Hematopoietic multipotent progenitor cell treated with erythropoietin and hydrocortisone succinate and interleukin-3 and kit ligand, for 4 days (in vitro differentiated cells): ENCODE measurements at places on chromosomes 16 and 17.

GRCh38 chr16:4384509-4384942, 12.9 kb downstream of the VASN start:
- no peak for DNase-seq

- no peak for DNase-seq
Observed at GRCh38 chr16:86191663-86192062, 292.7 kb downstream of the IRF8 start.

DNA sequence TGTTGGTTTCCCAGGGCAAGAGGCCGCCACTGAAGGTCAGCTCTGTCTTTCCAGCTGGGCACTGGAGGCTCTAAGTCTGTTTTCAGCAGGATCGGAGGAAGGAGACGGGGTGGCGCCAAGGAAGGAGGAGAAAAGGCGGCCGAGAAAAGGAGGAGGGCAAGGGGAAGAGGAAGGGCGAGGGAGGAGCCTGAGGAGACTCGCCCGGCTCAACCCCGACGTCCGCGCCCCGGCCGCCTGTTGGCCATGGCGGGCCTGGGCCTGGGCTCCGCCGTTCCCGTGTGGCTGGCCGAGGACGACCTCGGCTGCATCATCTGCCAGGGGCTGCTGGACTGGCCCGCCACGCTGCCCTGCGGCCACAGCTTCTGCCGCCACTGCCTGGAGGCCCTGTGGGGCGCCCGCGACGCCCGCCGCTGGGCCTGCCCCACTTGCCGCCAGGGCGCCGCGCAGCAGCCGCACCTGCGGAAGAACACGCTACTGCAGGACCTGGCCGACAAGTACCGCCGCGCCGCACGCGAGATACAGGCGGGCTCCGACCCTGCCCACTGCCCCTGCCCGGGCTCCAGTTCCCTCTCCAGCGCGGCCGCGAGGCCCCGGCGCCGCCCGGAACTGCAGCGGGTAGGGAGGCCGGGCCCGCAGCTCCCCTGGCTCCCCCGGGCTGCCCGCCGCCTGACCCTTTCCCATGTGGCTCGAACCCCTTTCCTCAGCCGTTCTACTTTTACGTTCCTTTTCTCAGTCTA, at the start of gene RNF135:
TSS of gene RNF135 (plus strand) at position 209 of the 737 bp plus-strand sequence. CDS start at position 244, 35 bp downstream.
- peak; percentile 94 for DNase-seq

DNA sequence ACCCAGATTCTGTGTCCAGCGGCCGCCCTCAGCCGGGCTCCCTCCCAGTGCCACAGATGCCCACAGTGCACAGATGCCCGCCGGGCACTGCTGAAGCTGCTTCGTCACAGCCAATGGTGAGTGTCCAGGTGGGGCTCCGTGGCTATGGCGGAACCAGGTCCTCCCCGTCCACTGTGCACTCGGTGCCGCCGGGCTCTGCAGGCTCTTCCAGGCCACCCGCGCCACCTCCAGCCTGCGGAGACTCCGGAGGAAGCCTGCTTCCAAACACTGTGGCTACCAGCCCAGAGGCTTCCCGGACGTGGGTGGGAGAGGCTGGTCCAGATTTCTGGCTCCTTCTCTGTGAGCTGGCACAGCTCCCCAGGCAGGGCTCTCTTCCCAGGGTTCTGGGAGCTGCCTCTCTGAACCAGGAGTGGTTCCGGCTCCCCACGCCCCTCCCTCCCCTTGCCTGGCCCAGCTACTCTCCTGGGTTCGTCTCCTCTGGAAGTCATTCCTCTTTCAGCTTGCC, 2.8 kb upstream of the PYCR1 start:
- no peak for DNase-seq

DNA sequence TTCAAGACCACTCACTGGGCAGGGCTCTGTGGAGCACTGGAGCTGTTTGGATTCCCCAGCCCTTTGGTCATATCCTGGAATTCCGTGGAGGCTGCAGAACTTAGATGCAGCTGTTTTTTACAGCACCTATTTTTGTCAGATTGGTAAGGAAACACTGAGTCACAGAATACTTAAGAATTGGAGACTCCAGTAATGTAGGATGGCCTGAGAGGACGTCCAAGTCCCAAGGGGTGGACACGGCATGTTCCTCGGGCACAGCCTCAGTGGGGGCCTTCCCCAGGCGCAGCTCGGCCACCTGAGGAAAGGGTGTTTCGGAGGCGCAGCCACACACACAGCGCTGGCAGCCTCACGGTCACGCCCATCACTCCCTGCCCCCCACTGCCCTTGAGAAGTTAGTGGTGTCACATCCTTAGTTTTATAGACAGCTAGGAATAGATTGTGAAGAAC, 14.8 kb downstream of the PLD6 start:
- no peak for DNase-seq

DNA sequence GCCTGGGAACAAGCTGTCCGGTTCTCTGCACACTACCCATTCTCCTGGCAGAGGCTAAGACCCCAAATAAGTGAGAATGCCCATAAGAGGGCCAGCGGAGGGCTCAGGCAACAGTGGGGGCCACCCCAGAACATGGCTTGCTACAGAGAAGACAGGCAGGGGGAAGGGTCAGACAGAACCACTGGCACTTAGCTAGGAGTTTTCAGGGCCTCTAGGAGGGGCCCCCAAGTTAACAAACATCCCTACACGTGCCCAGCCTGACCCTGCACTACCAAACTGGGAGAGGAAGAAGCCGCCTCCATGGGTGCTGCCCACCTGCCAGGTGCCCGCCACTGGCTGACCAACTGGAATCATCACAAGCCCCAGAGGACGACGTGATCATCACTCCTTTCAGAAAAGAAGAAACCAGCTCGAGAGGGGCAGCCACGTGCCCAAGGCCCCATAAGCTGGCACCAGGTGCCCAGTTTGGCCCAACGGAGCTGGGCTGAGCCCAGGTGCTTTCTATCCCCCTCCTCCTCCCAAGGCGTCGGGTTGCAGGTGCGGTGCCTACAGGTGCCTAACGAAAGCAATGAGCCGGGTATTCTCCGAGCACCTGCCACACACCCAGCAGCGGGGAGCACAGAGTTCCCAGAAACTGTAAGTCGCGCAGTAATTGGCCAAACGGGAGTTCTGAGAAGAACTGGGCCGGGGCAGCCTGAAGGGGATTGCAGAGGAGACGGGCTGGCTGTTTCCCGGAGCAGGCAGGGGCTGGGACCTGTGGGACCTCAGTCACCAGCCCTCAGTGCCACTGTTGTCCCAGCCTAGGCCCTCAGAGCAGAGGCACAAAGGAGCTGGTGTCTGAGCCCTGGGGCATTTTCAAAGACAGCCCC, 13.2 kb downstream of the RPH3AL start:
- no peak for DNase-seq

GRCh38 chr16:84922351-84923120, 88.8 kb downstream of the ZDHHC7 start:
- no peak for DNase-seq

- DNase-seq = no peak
Observed at GRCh38 chr17:8345951-8346665, 6.5 kb downstream of the ODF4 start.

DNA sequence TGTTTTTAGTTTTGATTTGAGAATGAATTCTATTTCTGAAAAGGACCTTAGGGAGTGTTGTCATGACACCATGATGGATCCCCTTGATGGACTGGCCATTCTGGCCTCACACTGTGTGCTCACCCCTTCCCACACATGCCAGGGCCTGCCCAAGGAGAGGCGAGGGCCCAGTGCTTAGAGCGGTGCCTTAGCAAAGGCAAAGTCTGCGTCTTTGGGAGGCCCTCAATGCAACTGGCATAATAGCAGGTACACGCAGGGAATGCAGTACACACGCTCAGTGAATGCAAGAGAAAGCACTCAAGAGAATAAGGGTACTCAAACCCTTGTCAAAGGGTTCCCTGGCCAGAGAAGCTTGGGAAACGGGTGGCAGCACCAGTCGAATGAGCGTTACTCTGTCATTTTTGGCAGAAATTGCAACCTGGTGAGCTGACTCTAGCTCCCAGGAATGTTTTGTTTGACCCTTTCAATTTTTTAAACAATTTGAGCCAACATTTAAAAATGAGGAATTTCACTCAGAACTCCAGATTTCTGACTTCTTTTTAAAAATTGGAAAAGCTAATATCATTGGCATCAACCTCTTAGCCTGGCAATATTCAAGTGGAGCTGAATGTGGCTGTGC, 32.1 kb downstream of the NKD1 start:
- DNase-seq = no peak

- DNase-seq = no peak
Observed at GRCh38 chr17:78895322-78895721, 7.7 kb downstream of the CEP295NL start.

DNA sequence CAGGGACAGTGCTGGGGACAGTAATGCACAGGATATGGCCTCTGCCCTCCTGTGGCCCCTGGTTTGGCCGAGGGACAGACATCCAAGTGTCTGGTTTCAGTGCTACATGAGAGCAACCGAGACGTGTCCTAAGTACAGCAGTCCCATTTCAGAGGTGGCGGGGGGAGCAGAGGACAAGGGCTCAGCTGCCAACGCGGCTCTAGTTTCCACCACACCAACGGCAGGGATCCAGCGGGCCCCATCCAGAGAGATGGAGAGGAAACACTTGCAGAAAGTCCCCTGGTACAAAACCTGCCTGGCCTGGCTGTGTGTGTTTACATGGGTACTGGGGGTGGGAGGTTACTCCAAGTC, 125.8 kb upstream of the SMURF2 start:
- no peak for DNase-seq

GRCh38 chr17:66379996-66380395, 77.6 kb downstream of the PRKCA start:
- DNase-seq = no peak

- DNase-seq = no peak
Observed at GRCh38 chr17:1460233-1460632, 4.2 kb upstream of the CRK start.

DNA sequence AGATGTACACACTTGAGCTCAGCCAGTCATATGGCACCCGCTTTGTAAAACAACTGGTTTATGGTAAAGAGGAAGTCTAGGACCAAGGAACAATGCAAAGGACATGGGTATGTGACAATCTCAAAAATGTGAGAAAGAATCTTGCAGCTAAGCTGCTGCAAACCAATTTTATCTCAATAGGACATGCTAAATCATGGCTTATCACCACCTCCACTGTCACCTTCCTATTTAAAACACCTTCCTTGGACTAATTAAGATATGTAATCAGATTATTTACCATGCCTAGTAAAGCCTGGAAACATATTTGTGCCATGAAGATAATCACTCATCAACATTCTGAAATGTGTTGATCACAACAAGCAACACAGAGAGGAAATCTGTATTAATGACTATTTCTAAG, 622.7 kb downstream of the CDH11 start:
- no peak for DNase-seq

DNA sequence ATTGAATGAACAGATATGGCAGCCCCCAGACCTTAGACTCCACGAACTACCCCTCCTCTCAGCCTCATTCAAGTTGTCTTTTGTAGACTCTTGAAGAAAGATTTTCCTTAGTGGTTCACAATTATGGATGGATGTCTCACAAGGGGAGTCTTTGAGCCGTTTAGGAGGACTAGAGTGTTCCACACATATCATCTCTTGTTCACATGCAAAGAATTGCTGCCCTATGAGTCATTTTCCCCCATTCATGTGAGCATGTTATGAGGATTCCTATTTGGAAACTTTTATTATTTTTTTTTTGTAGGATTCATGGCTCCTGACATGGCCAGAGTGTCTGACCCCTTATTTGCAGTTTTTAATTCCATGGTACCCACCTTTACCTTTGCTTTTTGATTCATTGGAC, 237.1 kb downstream of the SHISA9 start:
- no peak for DNase-seq

DNA sequence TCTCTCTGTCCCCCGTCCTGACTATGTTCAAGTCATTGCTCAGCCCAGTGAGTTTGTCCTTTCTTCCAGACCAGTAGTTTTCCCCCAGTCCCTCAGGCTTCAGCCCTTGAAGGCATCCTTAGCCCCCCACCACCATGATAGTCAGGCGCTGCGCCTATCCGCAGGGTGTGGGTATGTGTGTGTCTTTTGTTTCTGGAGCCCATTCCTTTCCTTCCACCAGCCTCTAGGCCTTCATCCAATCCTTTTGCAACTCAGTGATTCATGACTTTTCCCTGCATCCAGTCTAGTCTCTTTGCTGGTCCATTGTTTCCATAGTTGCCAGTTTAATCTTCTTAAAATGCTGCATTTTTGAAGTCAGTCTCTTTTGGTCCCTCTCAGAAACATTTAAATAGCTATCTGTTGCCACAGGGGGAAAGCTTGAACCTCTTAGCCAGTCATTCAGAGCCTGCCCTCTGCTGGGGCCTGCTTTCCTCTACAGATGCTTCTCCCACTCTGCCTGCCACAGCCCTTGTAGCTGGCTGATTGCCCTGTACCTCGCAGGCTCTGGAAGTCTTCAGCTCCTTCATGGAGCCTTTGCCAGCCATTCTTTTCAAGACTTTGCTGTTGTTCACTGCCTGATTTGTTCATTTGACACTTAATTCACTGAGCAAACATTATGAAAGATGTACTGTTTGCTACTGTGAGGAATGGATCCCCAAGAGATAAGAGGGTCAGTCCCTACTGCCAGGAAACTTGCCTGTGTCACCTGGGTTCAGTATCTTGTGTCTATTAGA, 55.9 kb upstream of the ADCY7 start:
- DNase-seq = peak; percentile 92

GRCh38 chr17:3026856-3027751, 36.3 kb downstream of the OR1D5 start:
- DNase-seq = no peak

DNA sequence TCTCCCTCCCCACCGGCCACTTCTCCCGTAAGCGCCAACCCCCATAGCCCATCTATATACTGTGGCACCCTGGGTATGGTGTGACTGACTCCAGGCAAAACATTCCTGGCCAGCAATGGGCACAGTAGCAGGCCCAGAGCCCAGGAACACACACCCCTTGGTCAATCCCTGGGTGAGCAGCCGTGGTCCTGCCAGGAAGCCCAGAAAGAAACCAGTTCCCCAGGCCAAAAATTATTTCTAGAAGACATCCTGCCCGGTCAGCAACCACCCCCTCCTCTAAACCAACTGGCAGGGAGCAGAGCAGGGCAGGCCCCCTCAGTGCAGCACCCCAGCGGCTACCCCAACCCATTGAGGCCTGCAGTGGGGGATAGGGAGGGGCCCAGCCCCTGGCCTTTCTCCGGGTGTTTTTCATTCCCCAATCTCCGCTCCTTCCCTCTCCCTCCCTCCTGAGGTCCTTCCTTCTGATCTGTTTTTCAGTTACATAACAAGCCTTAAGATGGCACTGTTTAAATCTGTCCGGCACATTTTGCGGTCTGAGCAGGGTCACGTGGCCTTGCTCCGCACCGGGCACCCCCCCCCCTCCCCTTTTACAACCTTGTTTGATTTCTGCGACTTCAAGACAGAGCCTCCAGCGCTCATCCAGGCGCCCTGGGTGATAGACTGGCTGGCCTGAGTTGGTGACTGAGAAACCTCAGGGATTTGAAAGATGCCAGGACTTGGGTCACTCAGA, 2.0 kb downstream of the NPTX1 start:
- peak; percentile 67 for DNase-seq
